ENCODE measurements at places on chromosomes 16 and 17.

- no peak for DNase-seq
Measured at GRCh38 chr17:81923302-81924260, 4.0 kb downstream of the MAFG start.

- no peak for DNase-seq
Measured at GRCh38 chr16:11114366-11115164, 141.4 kb downstream of the SOCS1 start.

DNA sequence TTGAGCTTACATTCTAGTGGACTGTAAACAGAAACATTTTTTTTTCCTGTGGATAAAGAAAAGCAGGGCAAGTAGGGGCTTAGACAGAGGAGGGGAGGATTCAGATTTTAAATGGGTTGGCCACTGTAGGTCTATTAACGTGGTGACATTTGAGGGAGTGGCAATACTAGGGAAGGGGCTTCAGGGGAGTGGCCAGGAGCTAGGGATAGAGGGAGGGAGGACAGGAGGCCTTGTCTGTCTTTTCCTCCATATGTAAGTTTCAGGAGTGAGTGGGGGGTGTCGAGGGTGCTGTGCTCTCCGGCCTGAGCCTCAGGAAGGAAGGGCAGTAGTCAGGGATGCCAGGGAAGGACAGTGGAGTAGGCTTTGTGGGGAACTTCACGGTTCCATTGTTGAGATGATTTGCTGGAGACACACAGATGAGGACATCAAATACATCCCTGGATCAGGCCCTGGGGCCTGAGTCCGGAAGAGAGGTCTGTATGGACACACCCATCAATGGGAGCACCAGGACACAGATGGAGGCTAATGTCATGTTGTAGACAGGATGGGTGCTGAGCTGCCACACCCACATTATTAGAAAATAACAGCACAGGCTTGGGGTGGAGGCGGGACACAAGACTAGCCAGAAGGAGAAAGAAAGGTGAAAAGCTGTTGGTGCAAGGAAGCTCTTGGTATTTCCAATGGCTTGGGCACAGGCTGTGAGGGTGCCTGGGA lies 6.5 kb upstream of the HBM start:
- no peak for DNase-seq

GRCh38 chr17:75001915-75002843 lies 10.3 kb upstream of the MRPL58 start:
- no peak for DNase-seq

DNA sequence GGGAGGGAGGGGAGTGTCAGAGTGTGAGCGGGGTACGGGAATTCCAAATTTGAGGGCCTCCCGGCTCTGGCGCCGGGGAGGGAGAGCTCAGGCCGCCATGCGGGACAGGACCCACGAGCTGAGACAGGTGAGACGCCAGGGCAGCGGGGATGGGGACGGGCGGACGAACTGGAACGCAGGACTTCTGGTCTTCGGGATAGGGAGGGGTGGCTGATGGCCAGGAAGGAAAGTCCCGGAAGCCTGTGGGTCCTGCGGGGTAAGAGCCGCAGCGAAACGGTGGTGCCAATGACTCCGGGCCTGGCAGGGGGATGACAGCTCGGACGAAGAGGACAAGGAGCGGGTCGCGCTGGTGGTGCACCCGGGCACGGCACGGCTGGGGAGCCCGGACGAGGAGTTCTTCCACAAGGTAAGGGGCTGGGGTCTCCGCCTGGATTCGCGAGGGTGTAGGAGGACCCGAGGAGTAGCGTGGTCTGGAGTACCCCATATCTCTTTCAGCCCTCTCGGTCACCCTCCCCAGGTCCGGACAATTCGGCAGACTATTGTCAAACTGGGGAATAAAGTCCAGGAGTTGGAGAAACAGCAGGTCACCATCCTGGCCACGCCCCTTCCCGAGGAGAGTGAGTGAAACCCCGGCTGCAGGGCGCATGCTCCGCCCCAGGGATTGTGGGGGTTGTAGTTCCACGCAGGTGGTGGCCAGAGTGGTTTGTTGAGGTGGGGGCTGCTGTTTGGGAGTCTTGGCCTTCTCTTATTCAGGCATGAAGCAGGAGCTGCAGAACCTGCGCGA lies 543 bp downstream of the STX4 start:
- peak; percentile 81 for DNase-seq

- no peak for DNase-seq
Measured at GRCh38 chr16:24198807-24199533, 57.2 kb upstream of the CACNG3 start.

DNA sequence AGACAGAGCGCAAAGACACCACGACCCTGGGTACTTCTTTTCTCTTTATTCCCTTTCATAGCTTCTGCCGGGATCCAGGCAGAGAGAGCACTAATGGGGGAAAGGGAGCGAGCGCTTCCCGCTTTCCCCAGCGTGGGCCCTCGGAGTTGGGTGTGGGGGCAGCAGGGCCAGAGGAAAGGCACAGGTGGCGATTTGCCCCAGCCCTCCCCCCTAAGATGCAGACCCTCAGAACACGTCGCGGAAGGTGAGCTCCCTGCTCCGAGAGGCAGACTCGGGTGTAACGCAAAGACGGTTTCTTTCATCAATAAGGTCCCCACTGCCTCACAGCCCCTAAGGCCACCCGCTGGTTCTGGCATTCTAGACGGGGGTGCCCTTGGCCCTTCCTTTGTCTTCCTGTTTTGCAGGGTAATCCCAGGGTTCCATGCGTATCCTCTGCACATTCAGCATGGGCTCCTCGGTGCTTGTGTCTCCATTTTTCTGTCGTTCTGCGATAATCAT lies 570 bp upstream of the NME3 start:
- peak; percentile 29 for DNase-seq

DNA sequence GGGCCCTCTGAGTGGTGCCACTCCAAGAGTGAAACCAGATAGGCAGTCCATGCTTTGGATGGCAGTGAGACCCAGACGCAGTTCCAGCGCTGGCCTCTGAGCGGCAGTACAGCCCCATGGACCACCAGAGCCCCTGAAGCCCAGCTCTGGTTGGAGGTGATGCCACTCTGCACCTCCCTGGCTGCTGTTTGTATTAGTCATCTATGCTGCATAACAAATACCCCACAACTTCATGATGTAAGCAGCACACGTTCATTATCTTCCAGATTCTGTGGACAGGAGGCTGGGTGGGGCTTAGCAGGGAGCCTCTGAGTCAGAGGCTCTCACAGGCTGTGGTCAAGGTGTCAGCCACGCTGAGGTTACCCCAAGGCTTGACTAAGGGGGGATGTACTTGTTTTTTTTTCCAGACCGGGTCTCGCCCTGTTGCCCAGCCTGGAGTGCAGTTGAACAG lies 5.1 kb upstream of the NME4 start:
- DNase-seq: peak; percentile 76

- DNase-seq: no peak
Measured at GRCh38 chr17:67273900-67274299, 28.9 kb upstream of the HELZ start.

- no peak for DNase-seq
Measured at GRCh38 chr16:83574388-83574787, 233.4 kb upstream of the HSBP1 start.

GRCh38 chr16:77308163-77308561 lies 109.0 kb downstream of the SYCE1L start:
- no peak for DNase-seq

DNA sequence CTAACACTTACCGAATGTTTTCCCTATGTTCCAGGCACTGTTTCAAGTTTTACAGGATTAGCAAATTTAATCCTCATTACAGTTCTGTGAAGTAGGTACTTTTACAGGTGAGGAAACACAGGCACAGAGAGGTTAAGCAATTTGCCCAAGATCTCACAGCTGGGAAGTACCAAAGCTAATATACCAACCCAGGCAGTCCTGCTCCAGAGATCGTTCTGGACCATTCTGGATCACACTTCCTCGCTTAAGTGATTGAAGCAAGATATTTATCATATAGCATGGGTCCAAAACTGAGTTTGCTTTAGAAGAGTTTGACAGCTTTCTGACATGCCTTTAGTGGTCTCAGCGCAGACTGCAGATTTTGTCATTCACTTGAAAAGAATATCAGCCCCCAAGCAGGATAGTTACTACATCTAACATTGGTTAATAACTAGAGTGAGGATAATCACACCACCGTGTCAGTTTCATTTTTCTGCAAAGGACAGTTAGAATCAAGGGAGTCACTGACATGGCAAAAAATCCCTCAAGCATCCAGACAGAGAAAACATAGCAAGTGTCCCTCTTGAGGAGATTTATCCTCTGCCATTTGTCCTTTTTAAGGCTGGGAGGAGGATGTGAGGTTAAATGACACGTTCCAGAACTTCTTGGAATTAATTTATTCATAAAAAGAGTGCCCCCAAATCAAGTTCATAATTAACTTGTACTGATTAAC lies 5.1 kb downstream of the HS3ST3B1 start:
- no peak for DNase-seq

GRCh38 chr17:35238821-35239220 lies 4.1 kb upstream of the SLFN5 start:
- DNase-seq: no peak

DNA sequence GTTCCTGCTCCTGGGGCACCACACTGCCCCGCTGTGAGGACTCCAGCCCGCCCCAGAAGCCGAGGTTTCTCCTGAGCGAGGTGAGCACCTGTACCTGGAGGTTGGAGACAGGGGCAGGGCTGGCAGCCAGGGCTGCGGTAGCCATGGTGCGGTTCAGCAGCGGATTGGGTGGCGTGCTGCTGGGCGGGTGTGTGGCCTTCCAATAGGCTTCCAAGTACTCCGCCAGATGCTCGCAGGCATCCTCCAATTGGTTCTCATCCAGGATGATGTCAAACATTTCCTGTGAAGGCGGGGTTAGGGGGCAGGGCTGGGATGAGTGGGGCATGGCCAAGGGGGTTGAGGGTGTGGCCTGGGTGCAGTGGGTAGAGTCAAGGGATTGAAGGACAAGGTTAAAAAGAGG lies 11.3 kb upstream of the ARL5C start:
- no peak for DNase-seq

DNA sequence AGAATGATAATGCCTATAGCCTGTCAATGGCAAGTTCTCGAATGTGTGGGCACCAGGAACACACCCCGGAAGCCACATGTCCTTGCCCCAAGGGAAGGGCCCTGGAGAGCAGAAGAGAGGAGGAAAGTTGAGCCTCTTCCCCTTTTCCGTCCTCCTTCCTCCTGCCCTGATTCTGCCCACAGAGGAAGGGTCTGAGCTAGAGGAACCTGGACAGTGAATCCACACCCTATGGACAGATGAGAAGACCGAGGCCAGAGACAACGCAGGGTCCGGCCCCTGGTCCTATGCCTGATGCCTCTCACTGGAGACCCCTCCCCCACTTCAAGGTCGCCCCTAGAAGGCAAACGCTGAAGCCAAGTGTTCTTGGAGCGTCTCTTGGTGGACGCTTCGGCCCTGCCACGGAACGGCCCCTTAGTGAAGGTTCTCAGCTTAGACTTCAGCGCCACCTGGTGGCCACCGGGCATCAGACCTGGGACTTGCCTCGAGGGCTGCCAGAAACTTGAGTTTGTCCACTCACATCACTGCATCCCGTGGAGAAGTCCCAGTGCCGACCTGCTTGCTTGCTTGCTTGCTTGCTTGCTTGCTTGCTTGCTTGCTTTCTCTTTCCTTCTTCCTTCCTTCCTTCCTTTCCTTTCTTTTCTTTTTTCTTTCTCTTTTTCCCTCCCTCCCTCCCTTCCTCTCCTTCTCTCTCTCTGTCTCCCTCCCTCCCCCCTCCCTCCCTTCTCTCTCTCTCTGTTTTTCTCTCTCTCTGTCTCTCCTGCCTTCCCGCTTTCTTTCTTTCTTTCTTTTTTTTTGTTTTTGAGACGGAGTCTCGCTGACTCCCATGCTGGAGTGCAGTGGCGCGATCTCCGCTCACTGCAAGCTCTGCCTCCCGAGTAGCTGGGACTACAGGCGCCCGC lies 20.6 kb upstream of the SPNS3 start:
- peak; percentile 94 for DNase-seq

GRCh38 chr17:80327518-80327917 lies 66.9 kb downstream of the RNF213 start:
- DNase-seq: no peak

- no peak for DNase-seq
Measured at GRCh38 chr17:57121308-57122042, 36.4 kb downstream of the AKAP1 start.

GRCh38 chr16:19771040-19771439 lies 53.0 kb downstream of the IQCK start:
- DNase-seq: no peak

DNA sequence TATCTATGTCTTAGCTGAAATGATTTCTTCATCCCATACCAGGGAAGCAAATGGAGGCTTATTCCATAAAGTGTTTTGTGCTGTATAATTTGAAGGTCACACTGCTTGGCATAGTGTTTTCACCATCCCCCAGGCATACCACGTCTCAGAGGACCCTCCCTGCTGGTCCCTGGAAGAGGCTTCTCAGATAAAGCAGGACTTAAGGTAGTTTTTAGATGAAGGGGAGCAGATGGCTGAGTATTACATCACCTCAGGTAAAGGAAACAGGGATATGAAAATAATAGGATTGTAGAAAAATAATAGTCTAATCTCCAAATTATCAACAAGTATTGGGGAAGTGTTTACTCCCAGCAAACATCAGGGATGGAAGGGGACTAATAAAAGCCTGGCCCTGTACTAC lies 7.3 kb upstream of the SMG1 start:
- DNase-seq: no peak
